EH (cell line): ENCODE measurements at places on chromosomes 4 and X.
A peak's percentile ranks its signal among the peaks of the same experiment; 100 is the strongest.

- DNase-seq, result no peak
Observed at GRCh38 chr4:4941751-4942150, 77.5 kb downstream of the CYTL1 start.

GRCh38 chrX:109390556-109390955 is 91.3 kb downstream of the GUCY2F start:
- DNase-seq, result no peak

DNA sequence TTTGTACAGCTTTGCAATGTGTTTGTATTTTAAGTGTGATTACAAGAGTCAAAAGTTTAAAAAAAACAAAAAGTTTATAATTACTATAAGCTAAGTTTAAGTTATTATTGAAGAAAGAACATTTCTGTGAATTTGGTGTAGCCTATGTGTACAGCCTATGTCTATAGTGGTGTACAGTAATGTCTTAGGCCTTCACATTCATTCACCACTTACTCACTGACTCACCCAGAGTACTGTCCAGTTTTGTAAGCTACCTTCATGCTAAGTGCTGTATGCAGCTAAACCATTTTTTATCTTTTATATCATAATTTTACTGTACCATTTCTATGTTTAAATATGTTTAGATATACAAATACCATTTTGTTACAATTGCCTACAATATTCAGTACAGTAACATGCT is 182.3 kb downstream of the RPA4 start:
- peak; percentile 14 for DNase-seq

DNA sequence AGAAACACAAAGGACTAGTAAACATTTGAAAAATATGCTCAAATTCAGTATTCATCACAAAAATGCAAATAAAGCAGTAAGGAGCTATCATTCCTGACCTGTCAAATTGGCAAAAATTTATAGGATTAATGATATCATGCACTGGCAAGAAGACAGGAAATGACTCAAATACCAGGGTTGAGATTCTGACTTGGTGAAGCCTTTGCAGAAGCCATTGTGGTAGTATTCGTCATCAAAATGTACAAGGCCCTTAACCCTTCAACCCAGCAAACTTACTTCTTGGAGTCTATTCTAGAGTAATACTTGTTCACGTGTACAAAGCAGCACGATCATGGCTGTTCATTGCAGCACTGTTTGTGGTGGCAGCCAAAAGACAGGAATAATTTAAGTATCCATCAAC is 132.4 kb downstream of the ENOX2 start:
- DNase-seq, result peak; percentile 90

DNA sequence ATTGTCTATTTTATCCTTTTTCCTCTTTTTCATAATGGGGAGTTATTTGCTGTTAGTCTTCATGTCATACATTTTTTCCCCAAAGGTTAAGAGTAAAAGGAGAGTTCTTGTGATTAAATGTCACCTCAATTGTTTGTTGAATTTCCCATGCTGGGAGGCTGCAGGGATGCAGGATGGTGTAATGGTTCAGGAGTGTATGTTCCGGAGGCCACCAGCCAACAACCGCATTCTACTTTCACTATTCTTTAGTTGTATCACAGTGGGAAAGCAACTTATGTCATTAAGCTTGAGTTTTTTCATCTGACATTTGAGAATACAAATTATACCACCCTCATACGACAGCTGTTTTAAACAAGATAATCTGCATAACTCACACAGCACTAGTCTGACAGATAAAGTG is 15.4 kb downstream of the AFP start:
- peak; percentile 46 for DNase-seq
